ENCODE measurements at places on chromosomes 3 and 15.
A peak's percentile ranks its signal among the peaks of the same experiment; 100 is the strongest.

DNA sequence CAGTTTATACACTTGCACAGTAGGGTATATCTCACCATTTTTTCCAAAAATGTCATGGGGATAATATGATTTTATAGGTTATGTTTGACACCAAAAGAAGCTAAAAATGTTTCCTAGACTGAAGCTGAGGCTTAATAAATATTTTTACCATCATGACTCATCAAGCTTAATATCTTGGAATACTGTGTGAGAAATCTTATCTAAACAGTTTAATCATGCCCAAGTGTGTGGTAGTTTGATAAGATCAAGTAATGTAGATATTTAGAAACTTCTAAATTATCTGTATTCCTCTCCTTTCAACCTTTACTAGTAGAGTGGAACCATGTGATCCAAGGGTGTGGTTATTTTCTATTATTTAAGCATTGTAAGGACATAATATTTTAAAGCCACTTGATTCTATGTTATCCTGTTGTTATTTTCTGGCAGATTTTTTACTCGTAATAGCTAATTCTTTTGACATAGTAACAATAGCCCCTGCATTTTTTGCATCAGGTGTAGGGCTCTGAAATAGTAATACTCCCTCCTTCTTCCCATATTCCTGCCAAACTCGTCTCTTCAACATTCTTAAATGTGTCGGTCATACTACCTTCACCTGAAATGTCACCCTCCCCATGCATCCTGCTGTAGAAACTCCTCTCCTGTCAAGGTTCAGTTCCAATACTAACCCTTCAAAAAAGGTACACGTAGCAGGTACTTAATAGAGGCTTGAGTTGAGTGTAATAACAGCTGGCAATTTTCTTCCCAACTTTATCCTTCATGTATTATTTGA is 729.6 kb downstream of the NLGN1 start:
- no peak for DNase-seq

DNA sequence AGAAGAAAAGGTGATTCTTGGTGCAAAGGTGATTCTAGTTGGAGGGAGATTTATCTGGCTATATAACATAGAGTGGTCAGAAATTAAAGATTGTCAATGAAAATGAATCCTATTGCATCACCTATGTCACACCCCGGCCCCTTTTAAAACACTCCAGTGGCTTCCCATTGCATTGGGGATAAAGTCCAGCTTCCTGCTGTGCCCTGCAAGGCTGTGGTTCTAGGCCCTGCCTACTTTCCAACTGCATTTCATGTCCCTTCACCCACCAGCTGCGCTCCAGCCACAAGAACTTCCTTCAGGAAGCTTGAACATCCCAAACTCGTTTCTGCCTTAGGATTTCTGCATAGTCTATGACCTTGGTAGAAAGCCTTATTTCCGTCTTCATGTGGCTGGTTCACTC is 118.7 kb upstream of the UMPS start:
- DNase-seq: no peak

GRCh38 chr15:73865904-73866303 is 7.5 kb upstream of the TBC1D21 start:
- DNase-seq: no peak

GRCh38 chr3:161149529-161149928 is 44.4 kb upstream of the B3GALNT1 start:
- DNase-seq: no peak

DNA sequence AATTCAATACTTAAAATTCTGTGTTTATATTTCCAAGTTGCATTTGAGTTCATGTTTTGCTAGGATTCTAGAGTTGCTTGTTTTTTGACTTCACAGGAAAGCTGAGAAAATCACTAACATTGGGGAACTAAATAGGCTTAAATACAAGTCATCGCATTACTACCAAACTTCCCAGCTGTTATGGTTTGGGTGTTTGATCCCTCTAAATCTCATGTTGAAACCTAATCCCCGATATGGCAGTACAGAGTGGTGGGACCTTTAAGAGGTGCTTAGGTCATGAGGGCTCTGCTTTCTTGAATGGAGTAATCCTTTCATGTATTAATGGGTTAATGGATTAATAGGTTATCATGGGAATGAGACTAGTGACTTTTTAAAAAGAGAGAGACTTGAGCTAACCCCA is 77.2 kb upstream of the ARPP21 start:
- no peak for DNase-seq

DNA sequence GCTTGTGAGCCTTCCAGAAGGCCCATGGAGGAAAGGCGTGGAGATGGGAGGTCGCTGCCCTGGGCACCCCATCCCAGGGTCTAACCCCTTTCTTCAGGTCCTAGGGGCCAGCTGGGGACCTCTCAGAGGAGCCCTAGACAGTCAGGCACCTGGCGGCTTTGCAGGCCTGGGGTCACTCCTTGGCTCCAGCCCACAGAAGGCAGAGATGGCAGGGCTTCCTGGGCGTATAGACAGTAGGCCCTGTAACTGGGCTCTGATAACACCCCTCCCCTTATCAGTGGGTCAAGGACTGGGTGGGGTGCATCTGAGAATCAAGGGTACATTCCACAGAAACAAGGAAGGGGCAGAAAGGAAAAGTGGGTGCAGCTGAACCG is 16.7 kb downstream of the ZDHHC19 start:
- DNase-seq: no peak

DNA sequence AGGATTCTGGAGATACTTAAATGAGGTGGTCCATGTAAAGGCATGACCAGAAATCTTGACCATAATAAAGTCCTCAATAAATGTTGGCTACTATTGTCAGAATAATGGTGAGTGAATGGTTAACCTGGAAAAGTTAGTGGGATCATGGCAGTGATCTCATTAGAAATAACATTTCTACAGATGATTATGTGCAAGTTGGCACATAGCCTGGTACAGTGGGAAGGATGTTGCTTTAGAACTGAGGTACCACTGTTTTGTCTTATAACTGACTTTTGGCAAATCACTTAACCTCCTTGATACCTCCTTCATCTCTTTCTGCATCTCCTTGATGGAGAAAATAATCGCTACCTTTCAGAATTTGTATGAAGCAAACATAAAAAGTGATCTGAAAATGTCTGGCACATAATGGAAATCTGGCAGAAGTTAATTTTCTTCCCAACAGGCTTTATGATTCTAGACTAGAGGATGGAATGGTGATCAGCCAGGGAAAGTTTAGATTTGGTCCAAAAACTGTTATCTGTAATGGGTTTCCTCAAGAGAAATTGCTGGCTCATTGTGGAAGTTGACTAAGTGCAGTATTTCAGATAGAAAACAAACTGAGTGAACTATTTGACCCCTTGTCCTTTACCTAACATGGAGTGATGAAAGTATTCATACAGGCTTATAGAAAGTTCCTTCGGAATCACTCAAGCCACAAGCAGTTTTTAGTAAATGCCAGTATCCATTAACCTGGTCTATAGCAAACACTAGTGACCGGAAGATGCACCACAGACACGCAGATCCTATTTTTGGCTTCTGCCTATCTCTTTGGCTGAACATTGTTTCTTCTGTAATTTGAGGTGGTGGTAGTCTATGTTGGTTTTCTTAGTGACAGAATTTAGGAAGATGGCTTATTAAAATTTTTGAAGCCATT is 449.6 kb upstream of the TGFBR2 start:
- no peak for DNase-seq

- DNase-seq: no peak
Observed at GRCh38 chr3:150324788-150325187, 83.3 kb upstream of the TSC22D2 start.

DNA sequence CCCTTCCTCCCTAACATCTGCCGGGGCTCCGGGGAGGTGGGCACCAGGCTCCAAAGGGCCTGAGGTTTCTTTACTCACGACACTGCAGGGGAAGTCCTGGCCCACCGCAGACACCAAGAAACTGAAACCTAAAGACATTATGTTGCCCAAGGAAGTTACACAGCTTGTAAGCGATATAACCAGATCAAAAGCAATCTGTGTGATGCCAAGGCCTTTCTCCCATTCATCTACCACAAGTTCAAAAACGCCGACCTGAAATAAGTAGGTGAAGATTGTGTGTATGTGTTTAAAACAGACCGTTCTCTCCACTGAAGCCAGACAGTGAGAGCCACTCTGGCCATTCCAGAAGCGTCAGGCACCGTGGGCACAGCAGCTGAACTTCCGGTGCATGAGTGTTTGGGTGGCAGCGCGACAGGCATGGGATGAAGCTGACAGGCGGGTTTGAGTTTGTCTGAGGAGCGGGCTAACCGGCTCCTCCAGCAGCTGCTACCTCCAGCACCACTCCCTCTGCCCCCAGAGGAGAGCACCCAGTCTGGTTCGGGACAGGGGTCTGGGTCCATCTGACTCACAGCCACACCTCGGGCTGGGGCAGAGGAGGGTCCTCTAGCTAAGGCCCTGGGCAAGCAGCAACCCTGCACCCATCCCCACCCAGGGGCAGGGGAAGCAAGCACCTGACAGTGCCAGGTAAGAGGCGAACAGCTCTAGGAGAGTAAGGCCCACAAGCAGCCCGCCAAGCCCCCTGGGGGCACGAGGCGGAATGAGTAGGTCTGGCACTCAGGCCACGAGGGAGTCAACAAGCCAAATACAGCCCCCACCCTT is 1.3 kb downstream of the TNK2 start:
- DNase-seq: peak; percentile 47

- no peak for DNase-seq
Observed at GRCh38 chr3:23944007-23944783, 891 bp upstream of the NR1D2 start.

- no peak for DNase-seq
Observed at GRCh38 chr15:41984622-41985021, 12.3 kb upstream of the EHD4 start.

- no peak for DNase-seq
Observed at GRCh38 chr15:68334661-68335124, 57.1 kb downstream of the FEM1B start.

DNA sequence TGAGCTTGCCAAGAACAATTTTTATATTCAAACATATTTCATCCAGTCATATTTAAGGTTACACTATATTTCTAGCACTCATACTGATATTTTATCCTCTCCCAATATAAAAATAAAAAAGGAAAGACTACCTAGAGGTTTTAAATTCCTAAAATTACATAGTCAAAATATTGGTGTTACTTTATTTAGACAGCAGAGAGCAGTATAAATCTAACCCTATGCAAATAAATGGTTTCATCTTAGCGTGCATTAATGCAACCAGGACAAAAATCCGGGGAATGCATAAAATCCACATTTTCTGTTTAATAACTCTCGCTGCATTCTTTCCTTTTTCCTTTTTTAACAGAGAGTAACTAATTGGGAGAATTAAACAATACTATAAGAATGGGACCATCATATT is 1447.4 kb upstream of the ALCAM start:
- DNase-seq: no peak

DNA sequence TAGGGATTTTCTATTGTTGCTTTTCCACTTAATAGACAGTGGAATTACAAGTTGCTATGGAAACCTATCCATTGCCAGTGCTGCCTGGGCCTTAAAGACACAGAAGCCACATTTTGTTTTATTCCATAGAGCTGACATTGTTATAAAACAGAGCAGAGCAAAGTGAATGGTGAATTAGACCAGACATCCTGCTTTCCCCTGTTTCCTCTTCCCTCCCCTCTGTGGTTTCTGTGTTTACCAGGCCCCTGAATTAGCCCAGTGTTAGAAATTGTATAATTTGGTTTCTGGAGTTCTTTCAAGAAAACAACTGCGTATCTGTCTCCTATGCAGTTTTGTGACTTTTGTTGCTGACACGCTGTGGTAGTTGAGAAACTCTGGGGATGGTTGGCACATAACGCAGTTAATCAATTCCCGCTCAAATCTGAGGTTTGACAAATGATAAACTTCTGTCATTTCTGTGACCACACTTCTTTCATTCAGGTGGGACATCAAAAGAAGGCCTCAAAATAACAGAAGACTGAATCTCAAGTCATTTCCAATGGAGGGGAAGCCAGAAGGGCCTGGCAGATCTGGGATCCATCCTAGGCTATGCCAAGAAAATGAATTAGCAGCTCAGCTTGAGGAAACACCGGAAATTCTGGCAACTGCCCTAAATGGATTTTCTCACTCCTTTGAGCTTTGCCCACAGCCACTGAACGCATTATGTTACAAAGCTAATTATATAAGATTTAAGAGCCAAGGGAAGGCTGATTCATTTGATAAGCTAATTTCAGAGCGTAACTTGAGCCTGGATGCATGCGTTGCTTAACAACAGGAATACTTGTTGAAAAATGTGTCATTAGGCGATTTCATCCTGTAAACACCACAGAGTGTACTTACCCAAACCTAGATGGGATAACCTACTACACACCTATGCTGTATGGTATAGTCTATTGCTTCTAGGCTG is 46.9 kb downstream of the NR1D2 start:
- no peak for DNase-seq

GRCh38 chr15:72047020-72047419 is 70.9 kb downstream of the MYO9A start:
- DNase-seq: no peak

DNA sequence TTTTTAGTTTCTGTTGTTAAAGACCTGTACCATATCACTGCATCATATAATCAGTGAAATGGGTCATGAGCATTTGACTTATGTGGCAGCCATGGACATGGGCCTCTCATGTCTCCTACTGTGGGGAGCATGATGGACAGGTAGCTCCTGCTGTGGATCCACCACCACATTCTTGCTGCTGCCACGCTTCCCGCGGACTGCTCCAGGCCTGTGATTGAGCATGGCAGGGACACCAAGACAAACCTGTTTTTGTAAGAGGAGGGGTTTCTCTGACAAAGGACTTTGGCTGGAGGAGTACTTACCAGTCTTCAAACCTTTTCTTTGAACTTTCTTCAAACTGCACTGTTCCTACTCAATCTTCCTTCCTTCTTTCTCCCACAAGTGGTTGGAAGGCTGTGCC is 17.9 kb upstream of the P2RY14 start:
- no peak for DNase-seq

DNA sequence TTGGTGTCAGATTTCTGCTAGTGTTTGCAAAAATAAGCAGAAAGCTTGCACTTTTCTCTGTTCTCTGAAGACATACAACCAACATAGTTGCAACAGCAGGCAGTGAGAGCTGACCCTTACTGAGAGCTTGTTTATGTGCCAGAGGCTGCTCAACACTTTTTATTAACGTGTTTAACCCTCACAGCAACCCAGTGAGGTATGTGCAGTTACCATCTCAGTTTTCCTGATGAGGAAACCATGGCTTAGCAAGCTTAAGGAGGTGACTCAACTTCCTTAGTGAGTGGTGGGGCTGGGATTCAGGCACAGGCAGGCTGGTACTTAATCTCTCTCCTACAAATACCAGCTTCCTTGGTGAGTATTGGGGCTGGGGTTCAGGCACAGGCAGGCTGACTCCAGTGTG is 158.1 kb upstream of the CTDSPL start:
- DNase-seq: no peak

GRCh38 chr15:64844576-64845145 is 2.9 kb downstream of the PLEKHO2 start:
- DNase-seq: no peak

GRCh38 chr3:73608456-73609314 is 16.1 kb downstream of the PDZRN3 start:
- DNase-seq: no peak

DNA sequence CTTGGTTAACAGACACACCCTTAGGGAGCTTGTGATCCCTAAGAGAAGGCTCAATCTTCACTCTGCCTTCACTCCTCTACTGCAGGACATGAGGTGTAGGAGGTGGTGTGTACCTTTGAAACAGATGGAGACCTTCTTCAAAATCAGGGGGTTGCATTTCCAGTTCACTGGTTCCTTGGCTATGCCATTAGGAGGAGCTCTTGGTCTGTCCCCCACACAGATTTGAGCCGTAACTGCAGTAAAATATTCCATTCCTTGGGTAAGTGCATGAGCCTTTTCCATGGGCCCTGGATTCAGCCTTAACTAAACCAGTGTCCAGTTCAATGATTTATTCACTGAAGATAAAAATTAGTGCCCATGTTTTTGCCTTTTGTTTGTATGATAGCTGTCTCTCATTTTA is 144.6 kb downstream of the MCTP2 start:
- DNase-seq: no peak

- DNase-seq: no peak
Observed at GRCh38 chr3:87996882-87997281, 61.9 kb downstream of the CGGBP1 start.

Data from T-helper 1 cell (primary cell).